ENCODE measurements at places on chromosomes 6 and 20.

DNA sequence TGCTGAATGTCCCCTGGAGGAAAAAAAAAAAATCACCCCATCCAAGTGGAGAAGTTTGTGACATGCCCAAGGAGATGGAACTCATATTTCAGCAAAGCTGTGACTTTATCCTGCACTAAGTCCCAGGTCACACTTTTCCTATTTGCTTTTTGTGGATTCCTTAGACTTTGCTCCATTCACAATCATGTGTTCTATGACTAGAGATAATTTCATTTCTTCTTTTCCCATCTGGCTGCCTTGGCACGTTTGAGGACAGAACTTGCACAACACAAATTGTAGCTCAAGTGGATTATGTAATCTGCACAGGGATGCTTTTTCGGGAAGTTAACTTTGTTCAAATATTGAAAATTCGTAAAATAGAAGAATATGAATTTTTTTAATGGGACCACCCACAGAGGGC lies 100.7 kb upstream of the PTPN1 start:
- no peak for DNase-seq

DNA sequence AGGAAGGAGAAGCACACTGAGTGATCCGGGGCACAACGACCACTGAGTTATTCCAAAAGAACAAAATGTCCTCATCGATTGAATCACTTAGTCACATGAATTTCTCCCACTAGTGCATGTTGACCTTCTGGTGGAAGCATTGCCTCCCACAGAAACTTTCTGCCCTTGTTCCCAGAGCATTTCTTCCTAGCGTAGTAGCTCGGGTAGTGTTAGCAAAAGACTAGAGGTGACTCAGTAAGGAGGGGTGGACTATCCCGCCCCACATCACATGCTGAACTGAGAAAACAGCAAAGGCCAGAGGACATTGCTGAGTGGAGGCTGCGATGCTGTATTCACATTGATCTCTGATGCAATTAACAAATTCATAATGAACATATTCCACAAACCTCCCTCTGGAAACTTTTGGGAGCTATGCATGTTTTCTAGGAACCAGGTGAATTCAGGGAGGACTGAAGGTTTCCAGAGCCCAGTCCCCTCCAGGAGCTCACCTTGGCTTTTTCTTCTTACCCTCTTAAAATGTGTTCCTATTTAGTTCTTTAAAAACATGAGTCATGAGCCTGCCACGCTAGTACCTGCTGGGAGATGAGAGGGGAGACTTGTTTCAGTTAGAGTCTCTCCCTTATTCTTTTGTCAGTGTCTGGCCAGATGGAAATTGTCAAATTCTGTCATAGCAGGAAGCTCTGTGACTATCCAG lies 507.9 kb downstream of the CDH26 start:
- DNase-seq, result no peak

DNA sequence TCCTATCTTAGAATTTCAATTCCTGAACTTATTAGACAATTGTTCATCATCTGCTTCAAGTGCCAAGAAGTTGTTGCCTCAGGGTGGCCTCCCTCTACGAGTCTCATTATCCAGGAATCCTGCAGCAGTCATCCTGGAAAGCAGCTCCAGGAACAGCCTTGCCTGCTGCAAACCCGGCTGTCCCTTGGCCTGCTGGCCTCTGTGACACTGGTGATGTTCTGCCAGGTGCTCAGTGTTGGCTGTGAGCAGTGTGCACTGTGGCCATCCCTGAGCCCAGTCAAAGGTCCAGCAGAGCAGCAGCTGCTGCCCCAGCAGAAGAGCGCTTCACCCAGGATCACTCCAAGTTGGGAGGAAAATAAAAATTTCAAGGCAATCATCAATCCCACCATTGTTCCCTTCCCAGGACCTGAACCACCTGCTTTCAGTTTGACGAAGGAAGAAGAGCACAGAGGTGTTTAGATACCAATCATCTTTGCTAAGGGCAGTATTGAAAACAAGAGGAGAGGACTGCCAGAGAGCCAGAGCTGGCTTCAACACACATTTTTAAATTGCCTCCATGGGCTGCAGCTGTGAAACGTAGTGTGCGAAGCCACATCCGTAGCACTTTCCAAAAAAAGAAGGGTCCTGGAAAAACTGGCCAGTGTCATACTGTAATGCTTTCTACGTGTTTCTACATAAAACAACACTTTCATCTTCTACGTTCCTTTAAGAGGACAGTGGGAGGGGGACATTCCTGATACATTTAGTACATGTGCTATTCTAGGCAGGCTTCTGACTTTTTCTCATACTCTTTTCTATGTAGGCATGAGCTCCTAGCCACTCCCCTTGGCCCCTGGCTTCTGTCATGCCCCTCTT lies 7.2 kb upstream of the FAM50B start:
- DNase-seq, result no peak

DNA sequence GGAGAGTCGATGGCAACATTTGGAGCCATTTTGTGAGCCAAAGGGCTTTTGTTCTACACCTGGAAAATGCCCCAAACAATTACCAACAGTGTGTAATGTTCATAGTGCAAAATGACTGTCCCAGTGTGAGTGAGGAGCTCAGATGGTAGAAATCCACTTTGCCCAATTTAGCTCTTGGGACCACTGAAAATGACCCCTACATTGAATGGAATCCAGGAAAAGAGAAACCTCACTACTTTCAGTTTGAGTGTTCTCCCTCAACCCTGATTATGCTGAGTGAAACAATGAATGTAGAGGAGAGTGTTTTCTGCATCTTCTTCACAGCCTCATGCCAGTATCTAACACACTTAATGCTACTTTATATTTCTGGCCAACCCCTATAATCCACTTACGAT lies 84.9 kb upstream of the NRN1 start:
- DNase-seq, result no peak

DNA sequence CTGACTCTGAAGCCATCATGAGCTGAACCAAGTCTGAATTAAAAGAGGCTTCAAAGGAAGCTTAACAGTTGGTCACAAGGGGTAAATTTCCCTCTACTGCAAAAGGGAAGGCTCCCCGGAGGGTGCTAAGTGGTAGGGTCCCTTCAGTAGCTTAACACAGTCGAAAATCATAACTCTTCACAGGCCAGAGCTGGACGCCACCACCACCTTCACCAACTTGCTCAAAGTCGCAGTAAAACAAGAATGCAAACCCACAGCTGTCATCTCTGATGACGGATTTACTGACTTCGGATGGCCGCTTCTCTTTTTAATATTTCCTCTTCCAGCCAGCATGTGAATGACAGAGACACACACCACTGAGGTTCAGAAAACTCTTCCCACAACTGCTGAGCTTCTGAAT lies 144.7 kb upstream of the FBXL4 start:
- DNase-seq, result no peak
